Activated T-helper 1 cell treated with anti-CD3 and anti-CD28 coated beads, Interleukin-12 subunit alpha, Interleukin-12 subunit beta, Interleukin-2, Interleukin-4 antibody, amounts not matched to agents 30 ng/mL and 10 ng/mL and 1 ng/mL, durations not matched to agents 14 hours and 24 hours and 36 hours (primary cell): ENCODE measurements at places on chromosomes 3 and 15.

- DNase-seq: no peak
Observed at GRCh38 chr15:83053151-83053550, 13.9 kb downstream of the BTBD1 start.

DNA sequence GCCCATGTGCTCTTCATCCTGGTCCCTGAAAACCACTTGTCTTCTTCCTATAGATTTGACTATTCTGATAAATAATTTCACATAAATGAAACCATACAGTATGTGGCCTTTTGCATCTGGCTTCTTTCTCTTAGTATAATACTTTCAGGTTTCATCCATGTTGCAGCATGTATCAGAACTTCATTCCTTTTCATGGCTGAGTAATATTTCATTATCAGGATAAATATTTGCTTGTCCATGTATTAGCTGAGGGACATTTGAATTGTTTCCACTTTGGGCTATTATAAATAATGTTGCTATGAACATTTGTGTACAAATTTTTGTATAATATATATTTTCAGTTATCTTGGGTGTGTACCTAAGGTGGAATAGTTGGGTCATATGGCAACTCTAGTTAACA is 29.8 kb upstream of the AEN start:
- no peak for DNase-seq

DNA sequence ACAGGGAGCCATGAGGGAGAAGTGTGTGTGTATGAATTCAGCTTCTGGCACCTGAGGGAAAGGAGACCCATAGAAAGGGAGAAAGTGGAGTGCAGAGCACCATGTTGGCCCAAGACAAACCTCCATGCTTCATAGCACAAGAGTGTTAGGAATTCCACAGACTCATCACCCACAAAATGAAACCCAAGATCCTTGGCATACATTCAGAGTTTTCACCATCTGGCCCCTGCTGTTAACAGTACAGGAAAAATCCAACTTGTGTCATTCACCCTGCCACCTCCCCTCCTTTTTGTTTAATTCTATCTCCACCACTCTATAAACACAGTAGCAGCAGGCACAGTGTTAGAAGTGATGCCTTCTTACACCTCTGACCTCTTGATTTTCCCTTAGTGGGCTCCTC is 60.0 kb upstream of the MNS1 start:
- no peak for DNase-seq

DNA sequence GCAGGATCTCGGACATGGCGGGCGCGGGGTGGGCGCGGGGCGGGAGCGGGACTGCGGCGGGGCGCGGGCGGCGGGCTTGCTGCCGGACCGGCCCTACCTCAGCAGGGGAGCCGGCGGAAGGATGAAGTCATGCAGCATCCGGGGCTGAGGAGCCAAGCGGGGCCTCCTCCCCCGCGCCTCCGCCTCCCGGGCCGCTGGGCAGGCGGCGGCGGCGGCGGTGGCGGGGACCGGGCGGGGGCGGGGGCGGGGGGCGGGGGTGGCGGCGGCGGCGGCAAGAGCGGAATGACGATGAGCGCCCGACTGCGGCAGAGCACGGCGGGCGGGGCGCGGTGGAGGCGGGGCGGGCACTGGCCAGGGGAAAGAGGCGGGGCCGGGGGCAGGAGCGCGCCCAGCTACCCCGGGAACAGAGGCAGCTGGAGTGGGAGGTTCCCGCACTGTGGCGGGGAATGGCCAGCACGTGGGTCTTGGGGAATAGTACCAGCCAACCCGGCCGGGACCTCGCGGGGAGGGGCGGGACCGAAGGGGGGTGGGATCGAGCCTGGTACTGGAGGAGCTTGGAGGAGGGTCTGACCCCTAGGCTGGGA is at the start of gene CAMK2N2:
Gene CAMK2N2, minus strand, starts transcription at position 284 of the 584 bp plus-strand sequence. Its CDS starts 268 bp downstream, at position 16.
- DNase-seq: peak; percentile 50

- no peak for DNase-seq
Observed at GRCh38 chr15:36811903-36812302, 232.5 kb downstream of the CDIN1 start.

DNA sequence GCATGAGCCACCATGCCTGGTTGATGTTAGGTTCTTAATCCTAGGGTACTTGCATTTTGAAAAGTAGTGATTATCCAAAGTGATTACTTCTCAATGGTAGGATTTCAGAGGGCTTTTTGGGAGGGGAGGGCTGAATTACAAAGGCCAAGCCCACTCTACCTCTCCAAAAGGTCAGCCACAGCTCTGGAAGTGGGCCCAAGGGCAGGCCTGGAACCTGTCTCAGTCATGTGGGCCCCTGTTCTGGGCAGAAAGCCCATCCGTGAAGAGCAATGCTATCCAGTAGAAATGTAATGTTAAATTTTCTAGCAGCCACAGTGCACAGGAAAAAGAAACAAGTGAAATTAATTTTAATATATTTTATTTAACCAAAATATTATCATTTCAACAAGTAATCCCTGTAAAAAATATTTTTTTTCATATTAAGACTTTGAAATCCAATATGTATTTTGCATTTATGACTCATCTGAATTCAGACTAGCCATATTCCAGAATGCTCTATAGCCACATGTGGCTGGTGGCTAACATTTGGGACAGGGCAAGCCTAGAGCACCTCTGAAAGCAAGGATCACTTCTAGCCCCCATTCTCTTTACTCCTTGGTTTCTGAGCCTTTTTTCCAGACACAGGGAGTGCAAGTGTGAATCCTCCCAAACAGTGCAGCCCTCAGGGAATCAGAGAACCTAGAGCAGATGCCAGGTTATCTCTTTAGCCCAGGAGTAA is 16.8 kb downstream of the RFT1 start:
- DNase-seq: no peak

- no peak for DNase-seq
Observed at GRCh38 chr3:53495520-53496391, 1.3 kb downstream of the CACNA1D start.

GRCh38 chr15:57685306-57686095 is 21.0 kb upstream of the POLR2M start:
- DNase-seq: no peak

DNA sequence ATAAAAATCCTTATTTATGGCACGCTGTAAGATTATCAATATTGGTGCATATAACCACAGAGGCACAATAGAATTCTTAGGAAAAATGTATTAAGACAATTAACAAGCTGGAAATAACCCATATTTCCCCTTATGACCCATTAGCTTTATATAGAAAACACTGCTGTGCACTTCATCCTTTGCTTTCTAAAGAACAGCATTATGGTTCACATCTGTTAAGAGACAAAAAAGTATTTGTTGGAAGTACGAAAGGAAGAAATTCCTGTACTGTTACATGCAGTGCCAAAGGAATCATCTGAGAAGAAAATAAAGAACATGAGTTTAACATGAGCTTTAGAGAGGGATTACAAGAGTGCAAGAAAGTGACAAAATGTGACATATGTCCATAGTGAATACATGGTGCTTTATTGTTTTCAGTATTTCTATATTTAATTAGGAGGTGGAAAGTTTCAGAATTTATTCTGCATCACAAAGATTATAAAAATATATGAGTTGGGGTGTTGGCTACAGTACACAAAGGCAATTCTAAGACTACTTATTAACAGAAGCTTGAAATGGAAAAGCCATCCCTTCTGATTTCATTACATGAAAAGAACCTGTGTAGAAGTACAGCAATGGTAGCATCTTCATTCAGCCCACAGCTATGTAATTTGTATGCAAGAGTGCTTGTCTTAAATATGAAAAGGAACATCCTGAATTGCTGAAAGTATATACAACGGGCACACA is 6.8 kb downstream of the UBE3A start:
- no peak for DNase-seq

GRCh38 chr3:41598402-41599126 is 363.3 kb downstream of the ULK4 start:
- DNase-seq: no peak

DNA sequence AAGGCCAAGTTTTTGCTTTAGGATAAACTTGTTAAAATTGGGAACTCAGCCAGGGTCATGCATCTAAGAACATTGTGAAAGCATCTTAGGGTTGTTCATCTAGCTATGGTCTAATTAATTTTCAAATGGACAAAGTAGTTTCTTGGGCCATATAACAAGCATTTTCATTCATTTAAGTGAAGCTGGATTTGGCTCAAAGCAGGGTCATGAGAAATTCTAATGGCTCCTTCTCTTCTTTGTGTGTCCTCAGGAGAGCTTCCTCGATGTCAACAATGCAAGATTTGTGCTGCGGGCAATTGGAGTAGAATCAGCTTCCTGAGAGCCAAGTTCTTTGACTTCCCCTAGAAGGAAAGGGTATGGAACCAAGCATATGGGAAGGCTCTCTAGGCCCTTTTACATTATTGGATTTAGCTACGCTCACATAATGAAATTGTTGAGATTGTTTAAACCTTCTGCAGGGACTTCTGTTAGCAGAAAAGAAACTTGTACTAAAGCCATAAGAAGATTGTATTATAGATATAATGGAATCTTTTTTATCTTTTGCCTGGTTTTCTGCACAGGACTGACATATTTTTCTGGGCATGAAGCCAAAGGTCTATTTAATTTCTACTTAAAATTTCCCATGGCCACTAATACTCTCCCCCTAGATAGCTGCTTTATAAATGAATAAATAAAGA is 1.8 kb upstream of the SAMMSON start:
- no peak for DNase-seq

- DNase-seq: no peak
Observed at GRCh38 chr15:101497017-101497416, 7.5 kb upstream of the PCSK6 start.

DNA sequence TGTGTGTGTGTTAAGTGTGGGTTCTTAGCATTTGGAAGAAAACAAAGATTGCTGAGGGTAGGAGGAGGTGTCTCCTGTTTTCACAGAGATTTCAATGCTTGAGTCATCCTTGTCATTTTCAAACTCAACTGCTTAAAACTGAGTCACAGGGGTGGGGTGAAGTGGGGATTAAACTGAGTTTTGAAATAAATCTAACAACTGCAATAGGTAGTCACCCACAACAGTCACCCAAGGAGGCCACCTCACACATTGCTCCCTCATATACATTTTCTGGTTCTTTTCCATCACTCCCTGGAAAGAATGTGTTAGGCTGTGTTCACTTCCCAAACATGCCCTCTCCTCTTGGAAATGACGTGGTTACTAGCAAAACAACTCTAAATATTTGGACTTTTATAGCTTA is 187.7 kb upstream of the CMC1 start:
- no peak for DNase-seq

DNA sequence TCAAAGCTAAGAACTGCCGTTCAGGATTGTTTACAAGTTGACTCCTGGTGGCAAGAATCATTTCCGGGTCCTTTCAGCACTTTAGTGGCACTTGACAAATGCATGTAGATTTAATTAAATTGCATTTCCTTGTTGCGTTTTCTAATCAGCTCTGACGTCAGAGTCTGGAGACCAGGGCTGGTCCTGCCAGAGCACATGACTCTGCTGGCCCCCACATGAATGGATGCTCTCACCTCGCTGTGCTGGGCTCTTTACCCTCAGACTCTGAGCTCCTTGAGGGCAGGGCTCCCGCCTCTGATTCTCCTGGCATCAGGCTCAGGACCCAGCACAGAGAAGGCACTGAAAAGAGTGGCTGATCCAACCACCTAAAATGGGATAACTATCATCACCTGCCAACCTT is 69.4 kb downstream of the FEM1B start:
- DNase-seq: no peak

- DNase-seq: no peak
Observed at GRCh38 chr3:13210221-13210975, 137.2 kb upstream of the IQSEC1 start.

GRCh38 chr15:67575039-67575502 is 32.6 kb downstream of the MAP2K5 start:
- DNase-seq: no peak

GRCh38 chr15:74867466-74868038 is 5.6 kb downstream of the SCAMP2 start:
- DNase-seq: no peak

DNA sequence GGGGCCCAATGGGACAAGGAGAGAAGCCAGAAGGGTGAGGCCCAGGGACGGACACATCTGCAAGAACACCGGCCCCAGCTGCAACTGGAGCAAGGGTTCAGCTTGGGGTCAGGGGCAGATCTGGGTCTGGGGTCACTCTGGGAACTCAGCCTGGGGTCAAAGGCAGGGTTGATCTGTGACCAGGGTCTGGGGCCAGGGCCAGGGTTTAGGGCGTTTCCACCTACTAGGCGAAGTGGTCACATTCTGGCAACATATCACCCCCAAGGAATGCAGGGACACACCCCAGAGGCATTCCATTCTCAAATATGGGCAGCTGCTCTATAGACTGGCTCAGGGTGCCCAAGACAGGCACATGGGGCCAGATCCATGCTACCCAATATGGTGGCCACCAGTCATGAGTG is 9.0 kb downstream of the UROC1 start:
- no peak for DNase-seq

- DNase-seq: no peak
Observed at GRCh38 chr15:99738021-99738847, 5.0 kb upstream of the LYSMD4 start.

DNA sequence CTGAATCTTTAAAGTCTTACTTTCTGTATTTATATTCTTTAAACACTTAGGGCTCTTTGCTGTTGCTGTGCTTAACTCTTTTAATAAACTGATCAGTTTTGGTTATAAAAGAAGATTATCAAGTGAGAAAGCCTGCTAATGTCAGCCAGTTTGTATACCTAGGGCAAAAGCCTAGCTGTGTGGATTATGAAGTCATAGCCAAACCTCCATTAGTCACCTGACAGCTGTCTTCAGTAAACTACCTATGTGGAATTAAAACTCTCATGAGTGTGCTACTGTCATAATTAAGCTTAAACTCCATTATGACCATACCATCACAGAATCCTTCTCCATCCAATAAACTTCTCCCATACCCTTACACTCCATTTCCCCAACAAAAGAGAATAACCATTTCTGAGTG is 762.7 kb downstream of the NTRK3 start:
- DNase-seq: no peak

- DNase-seq: no peak
Observed at GRCh38 chr3:143928541-143929255, 42.9 kb upstream of the DIPK2A start.

DNA sequence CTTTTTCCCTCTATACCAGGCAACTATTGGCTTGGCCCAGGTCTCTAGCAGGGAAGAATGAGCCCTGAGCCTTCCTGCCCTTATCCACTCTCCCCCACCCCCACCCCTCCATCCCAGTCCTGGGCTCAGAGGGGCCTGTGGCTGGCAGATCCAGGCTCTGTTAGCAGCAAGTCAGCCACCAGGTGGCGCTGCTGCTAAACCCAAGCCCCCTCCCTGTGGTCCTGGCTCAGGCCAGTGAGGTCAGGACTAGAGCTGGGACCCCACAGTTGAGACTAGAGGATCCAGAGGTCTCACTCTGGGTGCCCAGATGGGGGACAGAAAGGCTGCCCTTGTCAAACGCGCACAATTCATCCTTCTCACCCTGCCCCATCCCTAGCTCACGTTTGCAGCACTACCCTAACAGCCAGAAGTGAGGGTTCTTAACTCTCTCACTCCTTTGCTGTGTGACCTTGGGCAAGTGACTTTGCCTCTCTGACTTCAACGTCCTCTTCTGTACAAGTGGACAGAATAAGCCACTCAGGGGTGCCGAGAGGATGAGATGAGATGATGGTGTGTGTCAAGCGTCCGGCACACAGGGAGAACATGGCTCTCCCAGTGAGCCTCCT is 46.8 kb upstream of the SLC6A1 start:
- peak; percentile 17 for DNase-seq

DNA sequence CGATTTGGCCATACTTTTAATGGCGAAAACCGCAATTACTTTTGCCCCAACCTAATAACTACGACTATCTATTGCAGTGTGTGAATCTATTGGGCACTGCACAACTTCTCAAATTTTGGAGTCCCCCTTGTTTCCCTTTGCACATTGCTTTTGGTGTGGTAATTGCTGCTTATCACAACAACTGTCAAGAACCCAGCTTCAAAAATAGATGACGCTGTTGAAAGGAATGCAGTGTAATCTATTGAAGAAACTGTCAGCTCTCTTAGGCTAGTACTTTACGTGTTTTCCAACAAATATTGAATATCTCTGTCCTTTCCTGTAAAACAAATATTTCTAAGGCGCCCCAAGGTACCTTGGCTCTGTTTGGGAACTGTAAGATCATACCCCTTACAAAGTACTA is 222.8 kb upstream of the UBE2E2 start:
- no peak for DNase-seq
